Tongue (tissue), 3 donors: ENCODE measurements at places on chromosomes 4 and X.
A peak's percentile ranks its signal among the peaks of the same experiment; 100 is the strongest.

GRCh38 chr4:17347445-17347844, 164.4 kb downstream of the QDPR start:
- peak; percentile 45 for DNase-seq

- DNase-seq: no peak
Measured at GRCh38 chr4:15501941-15502340, 32.3 kb downstream of the CC2D2A start.

DNA sequence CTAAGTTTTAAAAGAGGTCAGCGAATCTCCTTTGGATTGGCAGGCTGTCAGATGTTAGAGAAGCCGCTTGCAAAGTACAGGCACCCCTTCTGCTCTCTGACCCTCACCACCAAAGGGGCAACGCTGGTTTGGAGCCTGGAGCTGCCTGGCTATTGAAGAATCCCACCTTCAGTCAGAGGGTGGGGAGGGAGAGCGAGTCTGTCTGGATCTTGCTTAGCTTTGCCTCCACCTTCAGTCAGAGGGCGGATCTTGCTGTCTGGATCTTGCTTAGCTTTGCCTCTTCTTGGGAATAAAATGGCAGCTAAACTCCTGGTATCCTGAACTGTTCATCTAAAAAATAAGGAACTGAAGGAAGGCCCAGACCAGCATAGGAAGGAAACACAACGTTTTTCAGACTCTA, 7.3 kb downstream of the CCDC110 start:
- DNase-seq: no peak

GRCh38 chr4:185358514-185358913, 37.2 kb downstream of the LRP2BP start:
- no peak for DNase-seq

GRCh38 chrX:31388946-31389345, 317.1 kb upstream of the FTHL17 start:
- no peak for DNase-seq

DNA sequence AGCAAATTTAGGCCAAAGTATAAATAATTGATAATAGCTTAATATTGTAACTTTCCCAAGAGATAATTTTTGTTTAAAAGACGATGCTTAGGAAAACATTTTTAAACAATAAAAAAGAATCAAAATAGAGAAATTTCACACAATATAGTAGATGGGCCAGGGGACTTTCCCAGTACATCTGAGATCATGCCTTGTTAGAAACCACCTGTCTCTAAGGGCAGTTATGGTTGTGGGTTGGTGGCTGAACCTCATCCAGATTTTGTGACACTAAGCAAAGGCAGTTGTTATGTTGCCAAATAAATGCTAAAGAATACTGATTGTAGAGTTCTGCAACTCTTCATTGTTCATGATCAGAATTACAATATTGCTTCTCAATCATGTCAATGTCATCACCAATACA, 270.6 kb downstream of the BANK1 start:
- DNase-seq: no peak

DNA sequence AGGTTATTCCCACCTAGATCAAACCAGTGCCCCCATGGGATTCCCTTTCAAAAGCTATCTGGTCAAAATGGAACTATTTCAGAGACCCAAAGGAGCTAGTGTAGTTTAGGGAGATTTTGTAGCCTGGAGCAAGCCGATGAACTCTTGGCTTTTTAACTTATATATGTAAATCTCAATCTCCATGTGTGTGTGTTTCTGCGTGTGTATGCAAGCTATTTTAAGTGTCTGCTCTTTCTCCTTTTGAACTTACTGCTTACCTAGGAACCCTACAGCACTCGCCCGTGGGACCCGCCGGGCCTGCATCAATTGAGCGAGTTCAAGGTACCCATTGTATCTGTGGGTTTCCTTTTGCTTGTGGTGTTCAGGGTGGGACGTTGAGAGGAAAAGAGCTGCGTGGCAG, 10.4 kb downstream of the CSTF2 start:
- no peak for DNase-seq
